ENCODE measurements at places on chromosomes 4 and X.

GRCh38 chr4:79224777-79225104 lies 101.1 kb downstream of the NAA11 start:
- no peak for DNase-seq

GRCh38 chrX:20394451-20394850 lies 127.7 kb upstream of the RPS6KA3 start:
- no peak for DNase-seq

DNA sequence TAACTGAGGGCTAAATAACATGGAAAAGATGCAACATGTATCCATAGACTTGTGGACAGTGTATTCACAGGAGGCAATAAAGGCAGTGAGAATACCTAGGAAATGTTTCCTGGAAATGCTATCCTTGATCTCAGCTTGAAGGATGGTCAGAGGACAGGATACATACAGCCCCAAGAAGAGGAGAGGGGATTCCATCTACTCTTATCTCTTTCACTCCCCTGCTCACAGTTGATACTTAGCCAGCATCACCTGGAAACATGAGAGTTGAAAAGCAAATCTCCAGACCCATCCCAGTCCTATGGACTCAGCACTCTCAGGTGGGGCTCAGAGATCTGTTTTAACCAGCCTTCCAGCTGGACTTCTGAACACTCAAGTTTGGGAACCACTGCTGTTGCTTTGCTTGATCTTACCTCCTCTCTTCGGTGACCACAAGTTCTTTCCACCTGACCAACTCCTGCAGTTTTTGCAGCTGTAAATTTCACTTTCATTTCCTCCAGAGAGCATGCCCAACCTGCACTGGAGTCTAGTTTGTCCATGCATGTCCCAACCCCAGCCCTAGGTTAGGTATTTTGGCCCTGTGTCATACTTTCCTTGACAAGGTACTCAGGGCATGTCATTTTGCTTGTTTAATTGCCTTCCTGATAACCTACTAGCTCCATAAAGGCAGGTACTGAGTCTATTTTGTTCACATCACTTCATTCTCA lies 10.4 kb downstream of the RELL1 start:
- no peak for DNase-seq

- DNase-seq: no peak
Observed at GRCh38 chr4:77877771-77878565, 15.3 kb downstream of the MRPL1 start.

- DNase-seq: peak; percentile 10
Observed at GRCh38 chr4:48944756-48945241, 38.2 kb upstream of the OCIAD2 start.

DNA sequence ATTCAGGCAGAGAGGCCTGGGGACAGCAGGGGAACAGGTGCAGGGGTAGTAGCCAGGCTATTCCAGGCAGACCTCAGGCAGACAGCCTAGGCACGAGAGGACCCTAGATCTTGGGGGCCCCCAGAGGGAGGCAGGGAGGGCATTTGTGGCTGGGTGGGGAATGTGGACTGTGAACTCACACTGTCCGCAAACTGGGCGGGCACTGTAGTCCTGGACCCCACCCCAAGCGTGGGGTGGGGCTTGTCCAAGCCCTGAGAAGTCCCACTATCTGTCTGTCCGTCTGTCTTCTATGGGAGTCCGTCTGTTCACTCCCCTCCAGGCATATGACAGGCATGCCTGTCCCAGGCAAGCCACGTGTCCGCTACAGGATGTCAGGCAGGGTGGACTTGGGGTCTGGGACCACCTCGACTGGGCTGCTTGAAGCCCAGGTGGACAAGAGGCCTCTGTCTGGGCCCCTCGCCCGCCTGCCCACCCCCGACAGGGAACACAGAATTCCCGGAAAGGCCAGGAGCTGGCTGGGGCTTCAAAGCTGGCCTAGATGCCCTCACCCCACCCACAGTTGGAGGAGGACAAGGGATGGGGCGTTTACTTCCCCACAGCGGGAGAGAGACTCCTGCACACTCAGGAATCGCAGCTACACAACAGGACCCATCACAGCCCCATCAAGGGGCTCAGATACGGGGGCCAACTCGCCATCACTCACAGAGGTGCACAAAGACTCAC lies at the start of gene SLC38A5:
Gene SLC38A5, minus strand, starts transcription at position 151 of the 723 bp plus-strand sequence. CDS start 2,336 bp downstream, outside the sequence.
- no peak for DNase-seq

- DNase-seq: no peak
Observed at GRCh38 chr4:1459722-1460511, 53.7 kb upstream of the NKX1-1 start.

- DNase-seq: no peak
Observed at GRCh38 chrX:147217334-147217733, 402.8 kb upstream of the CXorf51A start.

GRCh38 chr4:108110450-108110849 lies 58.3 kb downstream of the LEF1 start:
- DNase-seq: no peak

- no peak for DNase-seq
Observed at GRCh38 chr4:184096561-184097240, 121.0 kb downstream of the ENPP6 start.

DNA sequence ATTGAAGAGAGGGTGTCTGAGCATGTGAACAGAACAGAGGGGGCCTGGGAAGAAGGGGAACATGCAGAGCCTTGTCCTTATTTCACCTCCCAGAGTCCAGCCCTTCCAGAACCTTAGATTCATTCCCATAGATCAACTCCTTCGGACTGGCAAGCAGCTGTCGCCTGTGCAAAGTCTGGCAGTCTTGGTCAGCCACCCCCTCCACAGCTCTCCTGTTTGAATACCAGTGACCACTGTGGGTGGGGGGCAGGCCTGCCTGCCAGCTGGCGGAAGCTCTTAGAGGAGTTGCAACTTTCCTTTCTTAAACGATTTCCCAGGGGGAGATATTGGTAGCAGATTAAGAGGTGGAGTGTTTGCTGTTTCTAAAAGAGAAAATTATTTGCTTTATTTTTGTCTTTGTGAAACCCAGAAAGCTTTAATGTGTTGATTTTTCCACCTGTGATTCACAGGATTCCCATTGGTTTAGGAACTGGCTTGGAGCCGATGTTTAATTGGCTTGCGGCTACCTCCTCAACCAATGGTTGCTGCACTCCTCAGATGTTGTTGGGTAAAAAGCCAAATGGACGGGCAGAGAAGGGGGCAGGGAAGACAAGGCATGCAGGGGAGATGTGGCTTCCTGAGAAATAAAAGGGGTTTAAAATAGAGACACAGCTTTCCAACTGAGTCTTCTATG lies 62.2 kb upstream of the PRPS1 start:
- DNase-seq: no peak

GRCh38 chr4:168541266-168541953 lies 44.6 kb downstream of the PALLD start:
- no peak for DNase-seq

GRCh38 chr4:42816189-42816879 lies 76.2 kb upstream of the GRXCR1 start:
- no peak for DNase-seq

DNA sequence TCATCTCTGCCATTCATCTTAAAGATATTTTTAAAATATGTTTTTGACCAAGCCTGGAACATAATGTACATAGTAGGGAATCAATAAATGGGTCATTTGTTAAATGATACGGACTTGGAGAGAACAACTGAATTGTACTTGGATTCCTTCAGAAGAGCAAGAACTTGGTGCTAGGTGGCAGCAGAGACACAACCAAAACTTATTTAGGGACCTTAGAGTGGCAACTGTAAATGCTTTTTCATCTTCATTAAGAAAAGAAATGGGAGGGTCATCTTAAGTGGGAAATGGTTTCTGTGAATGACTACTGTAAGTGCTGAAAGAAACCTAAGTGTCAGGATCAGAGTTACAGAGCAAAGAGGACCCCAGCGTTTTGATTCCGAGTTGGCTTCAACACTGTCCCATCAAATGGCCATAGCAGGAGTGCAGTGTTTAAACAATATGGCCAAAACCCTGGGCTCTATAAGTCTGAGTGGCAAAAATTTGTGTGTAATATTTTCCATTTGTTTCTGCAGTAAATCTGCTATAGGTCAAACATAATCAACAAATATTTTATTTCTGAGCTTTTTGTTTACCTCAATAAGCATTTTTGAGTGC lies 213.6 kb downstream of the PALLD start:
- DNase-seq: no peak

DNA sequence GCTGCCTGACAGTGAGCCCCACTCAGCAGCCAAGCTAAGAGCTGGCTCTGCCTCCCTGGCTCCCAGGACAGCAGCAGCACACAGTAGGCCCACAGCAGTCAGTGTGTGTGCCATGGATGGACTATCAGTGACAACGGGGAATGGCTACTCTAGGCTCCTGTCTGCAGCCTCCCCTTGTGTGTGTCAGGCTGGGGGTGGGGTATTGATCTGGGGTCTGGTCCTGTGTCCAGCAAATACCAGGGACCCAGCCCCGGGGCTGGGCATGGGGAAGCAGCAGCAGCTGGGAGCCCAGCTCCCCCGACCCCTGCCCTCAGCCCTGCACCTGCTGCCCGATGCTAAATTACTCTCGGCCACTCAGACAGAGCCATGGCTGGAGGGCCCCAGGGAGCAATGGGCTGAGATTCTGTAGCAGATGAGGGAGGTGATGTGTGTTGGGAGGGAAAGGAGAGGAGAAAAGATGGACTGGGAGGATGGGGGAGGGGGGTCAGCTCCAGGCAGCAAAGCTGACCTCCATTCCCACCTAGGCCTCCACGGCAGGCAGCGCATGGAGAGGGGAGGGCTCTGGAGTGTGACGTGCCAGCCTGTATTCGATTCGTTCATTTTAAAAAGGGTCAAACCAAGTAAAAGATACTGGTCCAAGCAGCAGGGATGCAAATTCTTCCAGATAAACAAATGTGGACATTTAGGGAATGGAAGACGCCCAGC lies 61.3 kb upstream of the CRMP1 start:
- DNase-seq: no peak

DNA sequence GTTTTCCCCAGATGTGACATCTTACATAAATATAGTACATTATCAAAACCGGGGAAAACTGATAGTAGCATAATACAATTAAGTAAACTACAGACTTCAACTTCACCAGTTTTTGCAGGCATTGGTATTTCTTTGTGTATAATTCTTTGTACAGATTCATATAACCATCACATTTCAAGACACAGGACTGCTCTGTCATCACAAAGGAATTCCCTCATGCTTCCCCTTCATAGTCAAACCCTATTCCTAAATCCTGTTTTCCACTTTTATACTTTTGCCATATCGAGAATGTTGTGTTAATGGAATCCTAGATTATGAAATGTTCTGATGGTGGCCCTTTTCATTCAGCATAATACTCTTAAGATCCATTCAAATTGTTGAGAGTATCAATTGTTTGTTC lies 36.0 kb downstream of the STIM2 start:
- DNase-seq: no peak

GRCh38 chr4:185995665-185996064 lies 73.3 kb upstream of the TLR3 start:
- no peak for DNase-seq
